ENCODE measurements at places on chromosomes 4 and X. TPM values are rescaled to one million over a fixed set of nuclear protein-coding genes. Genes with fewer than 3 reads are reported as not detected.

DNA sequence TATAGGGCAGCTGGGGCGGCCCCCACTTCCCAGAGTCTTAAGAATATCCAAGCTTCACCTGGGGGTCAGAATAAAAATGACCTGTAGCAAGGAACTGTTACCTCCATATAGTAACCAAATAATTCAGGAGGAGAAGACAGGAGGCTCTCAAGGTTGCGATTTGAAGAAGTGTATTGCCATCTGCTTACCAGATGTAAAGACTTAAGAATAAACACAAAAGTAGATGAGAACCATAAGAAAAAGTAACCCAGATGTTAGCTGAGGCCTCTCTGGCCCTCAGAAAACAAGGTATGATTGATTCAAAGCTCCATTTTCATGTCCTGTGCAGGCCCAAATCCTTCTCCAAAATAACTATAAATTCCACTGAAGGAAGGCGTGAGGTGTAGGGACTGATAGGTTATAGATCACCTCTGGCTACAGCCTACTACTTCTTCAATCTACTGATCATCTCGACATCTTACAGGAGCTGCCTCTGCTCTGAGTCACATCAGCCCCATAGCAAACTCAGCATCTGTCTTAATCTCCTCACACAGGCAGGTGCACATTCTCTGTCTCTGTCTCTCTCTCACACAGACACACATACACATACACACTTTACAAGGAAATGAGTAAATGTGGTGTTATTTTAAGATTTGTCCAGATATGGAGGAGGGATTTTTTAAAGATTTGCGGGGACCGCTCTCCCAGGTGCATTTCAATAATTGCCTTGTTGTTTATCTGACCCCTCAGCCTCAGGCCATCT is 193.9 kb upstream of the EDNRA start:
- no peak for DNase-seq

DNA sequence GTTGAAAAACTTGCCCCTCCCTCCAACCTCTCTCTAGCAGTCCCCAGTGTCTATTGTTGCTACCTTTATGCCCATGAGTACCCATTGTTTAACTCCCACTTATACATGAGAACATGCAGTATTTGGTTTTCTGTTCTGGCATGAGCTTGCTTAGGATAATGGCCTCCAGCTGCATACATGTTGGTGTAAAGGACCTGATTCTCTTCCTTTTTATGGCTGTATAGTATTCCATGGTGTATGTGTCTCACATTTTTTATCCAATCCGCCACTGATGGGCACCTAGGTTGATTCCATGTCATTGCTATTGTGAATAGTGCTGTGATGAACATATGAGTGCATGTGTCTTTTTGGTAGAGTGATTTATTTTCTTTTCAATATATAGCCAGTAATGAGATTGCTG is 50.0 kb upstream of the GPC4 start:
- DNase-seq = no peak

DNA sequence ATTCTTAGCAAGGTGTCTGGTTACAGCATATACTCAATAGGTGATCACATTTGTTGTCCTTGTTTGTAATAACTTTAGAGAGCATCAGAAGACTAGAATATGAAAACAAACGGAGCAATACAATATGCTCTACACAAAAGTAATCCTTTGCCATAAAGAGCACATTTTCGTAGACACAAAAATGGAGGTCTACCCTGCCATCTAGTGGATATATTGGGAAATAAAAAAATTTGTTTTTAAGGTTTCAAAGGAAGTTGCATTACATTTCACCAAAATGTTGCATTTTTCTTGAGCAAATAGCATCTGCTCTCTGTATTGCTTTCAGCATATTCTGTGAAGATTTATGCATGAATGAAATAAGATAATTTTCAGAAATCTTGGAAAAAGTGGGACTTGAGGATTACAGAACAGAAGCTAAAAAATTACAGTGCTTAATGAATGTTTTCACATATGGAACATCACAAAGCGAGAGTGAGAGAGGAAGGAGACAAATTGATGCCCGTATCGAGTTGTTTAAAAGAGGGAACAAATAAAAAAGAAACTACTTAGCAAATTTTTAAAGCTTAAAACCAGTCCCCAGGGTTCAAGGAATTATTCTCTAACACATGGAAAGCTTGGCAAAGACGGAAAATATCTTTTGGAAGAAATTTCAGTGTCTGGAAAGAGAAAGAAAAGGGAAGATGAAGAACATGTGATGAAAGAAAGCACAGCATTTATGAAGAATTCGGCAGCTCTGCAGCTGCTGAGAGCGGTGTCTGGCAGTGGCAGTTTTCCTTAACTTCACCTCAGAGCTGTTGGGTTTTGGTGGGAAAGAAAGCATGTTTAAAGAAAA is 390.1 kb downstream of the ANKRD50 start:
- DNase-seq = no peak

DNA sequence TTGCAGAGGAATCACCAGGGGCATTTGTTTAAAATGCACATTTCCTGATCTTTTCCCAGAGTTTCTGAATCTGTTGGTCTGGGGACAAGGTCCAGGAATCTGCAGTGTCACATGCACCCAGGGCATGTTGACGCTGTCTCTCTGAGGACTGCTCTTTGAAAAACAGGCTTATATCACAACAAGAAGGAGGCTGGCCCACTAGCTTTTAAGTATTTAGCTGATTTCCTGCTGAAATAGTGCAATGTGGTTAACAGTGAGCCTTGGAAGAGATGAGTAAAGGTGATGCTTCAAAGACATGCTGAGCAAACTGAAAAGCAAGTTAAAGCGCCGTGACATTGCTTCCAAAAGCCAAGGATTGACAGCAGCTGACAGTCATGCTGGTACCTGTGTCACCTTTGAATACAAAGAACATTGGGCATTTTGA is 18.6 kb upstream of the SEPSECS start:
- no peak for DNase-seq

- DNase-seq = no peak
Measured at GRCh38 chr4:86497980-86498862, 95.9 kb upstream of the PTPN13 start.

- no peak for DNase-seq
Measured at GRCh38 chrX:981791-982626, 230.4 kb downstream of the CRLF2 start.

GRCh38 chr4:57219431-57219830 is 109.2 kb upstream of the IGFBP7 start:
- no peak for DNase-seq

GRCh38 chr4:7396186-7396910 is 38.4 kb downstream of the PSAPL1 start:
- DNase-seq = no peak

GRCh38 chr4:2360396-2360730 is 58.1 kb downstream of the ZFYVE28 start:
- peak; percentile 50 for DNase-seq

GRCh38 chr4:99202094-99202493 is 17.0 kb downstream of the ADH6 start:
- DNase-seq = no peak

DNA sequence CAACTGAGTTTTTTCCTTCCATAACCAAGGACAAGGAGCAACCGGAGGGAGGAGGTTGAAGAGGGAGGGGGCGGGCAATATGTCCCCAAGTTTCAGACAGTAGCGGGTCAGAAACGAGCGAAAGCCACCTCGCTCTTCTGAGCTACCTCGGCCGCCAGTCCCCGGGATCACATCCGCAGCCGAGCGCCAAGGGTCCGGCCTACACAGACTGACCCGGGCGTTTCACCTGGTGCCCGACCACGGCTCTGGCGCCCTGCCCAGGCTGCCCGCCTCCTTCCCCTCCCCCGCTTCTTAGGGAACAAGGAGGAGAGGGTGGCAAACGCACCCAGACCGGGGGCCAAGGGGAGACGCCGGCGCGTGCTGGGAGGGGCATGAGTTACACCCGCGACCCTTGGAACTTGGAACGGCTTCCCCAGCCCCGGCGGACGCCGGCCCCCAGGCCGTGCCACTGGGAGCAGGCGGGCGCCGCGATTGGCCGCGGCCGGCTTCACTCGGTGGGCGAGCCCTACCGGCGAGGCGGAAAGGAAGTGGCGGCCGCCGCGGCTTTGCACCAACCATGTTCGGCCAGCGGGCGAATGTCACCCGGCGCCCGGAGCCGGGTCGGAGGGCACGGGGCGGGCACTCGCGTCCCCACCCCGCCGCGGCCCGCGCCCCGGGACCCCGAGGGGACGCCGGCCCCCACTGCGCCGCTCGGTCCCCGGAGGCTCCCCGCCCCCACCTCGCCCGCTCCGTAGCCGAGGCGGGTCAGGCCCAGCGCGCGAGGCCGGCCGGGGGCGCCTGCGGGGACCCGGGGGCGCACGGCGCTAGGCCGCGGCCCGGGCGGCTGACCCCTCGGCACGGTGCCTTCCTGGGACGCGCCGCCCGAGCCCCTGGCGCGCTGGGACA is 1.5 kb downstream of the IRF2 start:
- peak; percentile 92 for DNase-seq

Gene CT45A3
- not detected for total RNA-seq

DNA sequence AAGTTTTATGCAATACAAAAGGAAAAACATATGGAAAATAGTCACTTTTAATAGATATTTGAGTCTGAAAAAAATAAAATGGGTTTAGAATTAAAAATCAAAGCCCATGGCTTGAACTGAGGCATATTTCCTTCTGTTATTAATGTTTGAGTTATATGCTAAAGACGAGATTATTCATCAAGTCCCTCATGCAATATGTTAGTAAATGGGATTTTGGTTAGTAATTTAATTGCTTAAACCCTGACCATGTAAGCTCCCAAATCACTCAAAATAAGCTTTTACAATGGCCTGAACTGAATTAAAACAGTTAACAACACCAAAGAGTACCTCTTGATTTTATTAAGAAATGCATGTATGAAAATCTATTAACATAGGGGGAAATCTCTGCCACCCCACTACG is 12.1 kb downstream of the UNC5C start:
- DNase-seq = no peak

DNA sequence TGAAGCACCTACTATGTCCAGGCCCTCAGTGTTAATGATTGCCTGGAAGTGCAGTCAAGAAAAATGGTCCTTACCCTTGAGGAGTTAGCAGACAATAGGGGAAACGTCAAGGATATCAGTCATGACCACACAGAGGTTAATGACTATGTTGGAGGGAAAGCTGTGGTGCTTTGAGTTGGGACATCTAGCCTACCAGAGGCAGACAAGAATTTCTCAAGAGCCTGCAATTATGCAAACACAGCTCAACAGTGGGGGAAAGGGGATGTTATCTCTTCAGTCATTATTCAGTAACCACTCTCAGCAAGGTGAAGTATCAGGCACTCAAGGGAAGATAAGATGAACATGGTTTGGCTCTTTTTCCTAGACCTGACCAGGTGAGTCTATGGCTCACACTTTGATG is 7.0 kb upstream of the FGFBP1 start:
- no peak for DNase-seq

Gene PAGE5
- total RNA-seq = not detected

- no peak for DNase-seq
Measured at GRCh38 chrX:153539171-153539978, 21.9 kb downstream of the ATP2B3 start.

- DNase-seq = no peak
Measured at GRCh38 chrX:103626855-103627254, 1.9 kb upstream of the TCEAL1 start.

Gene ATP11C
- total RNA-seq = 23.9 TPM

Gene CT45A7
- total RNA-seq = not detected

DNA sequence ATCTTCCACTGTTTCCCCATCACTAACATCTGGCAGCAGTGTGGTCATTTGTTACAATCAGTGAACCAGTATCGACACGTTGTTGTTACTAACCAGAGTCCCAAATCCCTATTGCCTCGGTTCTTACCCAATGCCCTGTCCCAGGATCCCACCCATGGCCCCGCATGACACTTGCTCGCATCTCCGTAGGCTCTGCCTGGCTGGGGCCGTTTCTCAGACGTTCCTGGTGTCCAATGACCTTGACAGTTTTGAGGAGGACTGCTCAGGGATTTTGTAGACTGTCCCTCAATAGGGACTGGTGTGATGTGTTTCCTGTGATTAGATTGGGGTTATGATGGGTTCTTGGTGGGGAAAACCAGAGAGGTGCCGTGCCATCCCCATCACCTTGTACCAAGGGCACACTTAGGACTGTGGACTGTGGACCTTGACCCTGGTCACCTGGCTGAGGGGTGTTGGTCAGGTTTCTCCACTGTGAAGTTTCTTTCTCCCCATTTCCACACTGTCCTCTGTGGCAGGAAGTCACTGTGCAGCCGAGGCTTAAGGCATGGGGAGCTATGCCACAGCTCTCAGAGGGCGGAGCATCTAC is 108.4 kb downstream of the ADRA2C start:
- no peak for DNase-seq

- no peak for DNase-seq
Measured at GRCh38 chrX:47361538-47362511, 8.6 kb upstream of the ZNF157 start.

Gene AMBN
- total RNA-seq = not detected

Gene MBNL3
- 3.8 TPM for total RNA-seq

GRCh38 chr4:72312032-72312650 is 256.9 kb downstream of the ADAMTS3 start:
- DNase-seq = no peak

Gene FAM241A
- total RNA-seq = 0.53 TPM

GRCh38 chr4:8697826-8698225 is 105.3 kb downstream of the CPZ start:
- DNase-seq = no peak

DNA sequence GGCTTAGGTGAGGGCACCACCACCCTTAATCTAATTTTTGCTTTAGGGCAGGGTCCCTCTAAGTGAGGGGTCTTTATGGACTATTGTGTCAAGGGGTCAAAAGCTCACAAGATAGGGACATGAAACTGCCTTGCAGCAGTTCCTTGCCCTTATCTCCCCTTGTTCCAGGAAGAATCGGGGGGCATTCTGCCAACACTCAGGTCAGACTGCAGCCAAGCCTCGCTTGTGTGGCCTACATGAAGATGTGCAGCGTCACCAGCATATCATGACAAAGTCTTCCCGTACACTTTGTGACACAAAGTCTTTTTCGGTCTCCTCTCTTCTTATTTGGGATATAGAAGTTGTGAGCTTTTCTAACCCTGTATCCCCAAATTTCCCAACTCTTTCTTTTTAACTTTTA is 17.5 kb upstream of the USP9X start:
- no peak for DNase-seq

Gene RRH
- not detected for total RNA-seq

DNA sequence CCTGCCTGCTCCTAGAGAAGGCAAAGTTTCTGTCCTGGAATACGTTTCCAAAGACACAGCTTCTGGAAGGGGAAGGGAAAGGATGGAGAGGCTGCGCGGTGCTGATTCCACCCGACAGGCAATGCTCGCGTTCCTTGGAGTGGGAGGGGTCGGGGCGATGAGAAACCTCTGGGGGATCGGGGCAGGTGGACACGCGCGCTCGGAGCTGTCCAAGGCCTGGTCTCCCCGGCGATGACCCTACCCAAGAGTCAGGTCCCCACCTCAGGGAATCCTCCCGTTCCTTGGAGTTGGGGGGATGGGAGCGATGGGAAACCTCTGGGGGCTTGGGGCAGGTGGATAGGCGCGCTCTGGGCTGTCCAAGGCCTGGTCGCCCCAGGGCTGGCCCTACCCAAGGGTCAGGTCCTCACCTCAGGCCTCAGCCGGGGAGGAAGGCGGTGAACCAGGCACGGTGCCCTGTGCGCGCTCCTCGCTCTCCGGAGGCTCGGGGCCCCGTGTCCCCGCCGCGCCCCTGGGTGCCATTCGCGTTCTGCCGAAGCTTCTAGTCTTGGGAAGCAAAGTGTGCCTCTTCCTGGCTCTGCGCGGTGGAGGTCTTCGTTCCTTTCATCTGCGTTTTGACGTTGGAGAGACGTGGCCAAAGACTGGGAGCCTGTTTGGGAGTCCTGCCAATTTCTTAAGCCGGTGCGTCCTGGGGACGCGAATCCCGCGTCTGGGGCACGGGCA is 10.6 kb upstream of the SHOX start:
- no peak for DNase-seq
